Left renal pelvis (tissue), 4 donors: ENCODE measurements at places on chromosomes 3 and 15. TPM values are rescaled to one million over a fixed set of nuclear protein-coding genes. Genes with fewer than 3 reads are reported as not detected.

DNA sequence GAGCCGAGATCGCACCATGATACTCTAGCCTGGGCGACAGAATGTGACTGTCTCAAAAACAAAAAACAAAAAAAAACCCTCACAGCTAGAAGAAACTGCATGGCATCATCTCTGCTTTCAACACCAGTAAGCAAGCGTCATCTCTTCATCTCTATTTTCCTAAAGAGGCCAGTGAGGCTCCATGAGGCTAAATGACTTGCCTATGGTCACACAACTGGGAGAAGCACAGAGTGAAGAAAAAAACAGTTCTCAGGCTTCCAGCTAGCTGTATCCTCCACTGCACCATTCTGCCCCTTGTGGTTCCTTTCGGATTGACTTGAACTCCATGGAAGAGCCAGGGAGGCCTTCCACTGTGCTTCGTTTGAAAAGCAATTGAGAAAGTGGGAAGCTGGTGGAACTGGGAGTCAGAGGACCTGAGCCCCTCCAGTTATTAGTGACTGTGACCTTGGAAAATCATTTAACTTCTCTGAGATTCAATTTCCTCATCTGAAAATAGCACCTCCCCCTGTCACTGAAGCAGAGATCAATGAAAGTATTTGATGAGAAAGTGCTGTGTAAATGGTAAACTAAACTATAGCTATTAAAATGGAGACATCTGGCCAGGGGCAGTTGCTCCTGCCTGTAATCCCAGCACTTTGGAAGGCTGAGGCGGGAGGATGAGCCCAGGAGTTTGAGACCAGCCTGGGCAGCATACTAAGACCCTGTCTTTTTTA lies 32.1 kb upstream of the DENND4A start:
- no peak for DNase-seq

DNA sequence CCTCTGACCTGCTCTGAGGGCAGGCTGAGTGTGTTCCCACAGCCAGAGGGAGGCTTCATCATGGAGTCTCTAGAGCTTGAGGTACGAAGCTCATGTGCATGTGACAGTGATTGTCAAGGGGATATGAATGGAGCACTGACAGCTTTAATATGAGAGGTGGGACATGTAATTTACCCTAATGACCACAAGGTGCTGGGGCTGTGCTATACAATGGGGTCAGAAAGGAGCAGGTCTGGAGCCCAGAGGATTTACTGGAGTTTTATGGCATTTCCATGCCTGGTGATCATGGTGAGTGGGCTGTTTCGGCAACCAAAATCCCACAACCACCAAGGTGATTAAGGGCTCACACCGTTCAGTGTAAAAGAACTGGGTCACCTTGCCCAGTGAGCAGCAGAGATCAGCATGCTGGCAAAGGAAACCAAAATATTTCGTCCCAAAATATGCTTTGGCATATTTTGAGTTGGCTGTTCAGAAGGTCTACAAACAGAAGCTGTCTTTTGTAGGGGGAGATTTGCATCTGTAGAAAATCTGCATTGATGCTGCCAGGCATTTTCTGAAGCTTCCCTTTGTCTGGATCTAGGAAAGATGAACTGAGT lies 40.1 kb upstream of the RASGRF1 start:
- DNase-seq, result no peak

- no peak for DNase-seq
These were observed 43.0 kb downstream of the RASA2 start for GRCh38 chr3:141529717-141530414.

GRCh38 chr15:26087395-26087794 lies 224.3 kb upstream of the ATP10A start:
- no peak for DNase-seq

DNA sequence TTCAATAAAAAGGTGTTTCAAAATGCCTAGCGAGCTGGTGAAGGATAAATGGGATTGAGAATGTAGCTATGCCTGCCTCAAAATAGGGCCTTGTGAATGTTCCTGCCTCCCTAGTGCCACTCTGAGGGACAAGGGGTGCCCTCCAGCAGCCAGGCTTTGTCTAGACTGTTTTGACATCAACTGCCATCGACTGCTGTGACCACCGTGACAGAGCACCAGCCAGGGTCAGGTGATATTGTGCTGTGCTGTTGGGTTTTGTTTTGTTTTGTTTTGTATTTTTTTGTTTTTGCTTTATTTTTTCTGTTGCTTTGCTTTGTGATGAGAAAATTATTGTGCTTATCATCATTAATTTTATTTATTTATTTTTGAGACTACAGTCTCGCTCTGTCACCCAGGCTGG lies 144.8 kb downstream of the SMAD6 start:
- no peak for DNase-seq

DNA sequence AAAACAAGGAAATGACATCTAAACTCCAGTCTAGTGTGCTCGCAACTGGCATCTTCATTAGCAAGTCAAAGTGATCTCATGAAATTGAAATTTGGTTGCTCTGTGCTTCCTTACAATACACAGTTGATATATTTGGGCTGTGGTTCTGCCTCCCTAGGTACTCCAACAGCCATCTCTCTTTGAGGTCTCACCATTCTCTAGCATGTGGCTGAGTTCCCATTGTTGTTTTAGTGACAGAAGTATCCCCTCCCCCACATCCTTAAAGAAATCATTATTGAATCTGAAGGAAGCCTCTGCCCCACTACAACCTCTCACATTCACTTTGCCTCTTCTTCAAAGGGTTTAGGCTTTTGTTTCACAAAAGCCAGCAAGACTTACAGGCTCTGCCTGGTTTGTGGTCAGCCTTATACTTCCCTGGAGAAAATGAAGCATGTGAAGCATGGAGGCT lies 516.5 kb downstream of the NLGN1 start:
- no peak for DNase-seq

GRCh38 chr3:196643201-196643749 lies 3.8 kb downstream of the NRROS start:
- no peak for DNase-seq

GRCh38 chr3:33665294-33665693 lies 52.8 kb downstream of the CLASP2 start:
- no peak for DNase-seq

DNA sequence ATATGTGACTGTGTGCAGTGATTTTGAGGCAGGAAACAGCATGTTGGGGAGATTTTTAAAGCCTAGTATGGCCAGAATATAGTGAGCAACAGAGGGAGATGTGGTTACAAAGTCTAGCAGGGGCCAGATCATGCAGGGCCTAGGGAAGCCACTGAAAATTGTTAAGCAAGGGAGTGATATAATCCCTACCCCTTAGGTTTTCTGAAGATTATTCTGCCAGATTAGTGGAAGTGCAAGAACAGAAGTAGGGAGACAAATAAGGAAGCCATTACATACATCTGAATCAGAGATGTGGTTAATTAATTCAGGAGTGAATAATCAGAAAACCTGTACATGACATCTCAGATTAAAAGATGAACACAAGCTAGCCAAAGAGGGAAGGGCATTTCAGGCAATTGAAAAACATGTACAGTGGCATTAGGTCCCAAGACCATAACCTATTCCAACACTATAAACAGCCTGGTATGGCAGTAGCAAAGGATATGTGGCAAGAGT lies 54.8 kb downstream of the MSL2 start:
- DNase-seq, result no peak

GRCh38 chr3:54159917-54160316 lies 37.6 kb downstream of the CACNA2D3 start:
- no peak for DNase-seq

DNA sequence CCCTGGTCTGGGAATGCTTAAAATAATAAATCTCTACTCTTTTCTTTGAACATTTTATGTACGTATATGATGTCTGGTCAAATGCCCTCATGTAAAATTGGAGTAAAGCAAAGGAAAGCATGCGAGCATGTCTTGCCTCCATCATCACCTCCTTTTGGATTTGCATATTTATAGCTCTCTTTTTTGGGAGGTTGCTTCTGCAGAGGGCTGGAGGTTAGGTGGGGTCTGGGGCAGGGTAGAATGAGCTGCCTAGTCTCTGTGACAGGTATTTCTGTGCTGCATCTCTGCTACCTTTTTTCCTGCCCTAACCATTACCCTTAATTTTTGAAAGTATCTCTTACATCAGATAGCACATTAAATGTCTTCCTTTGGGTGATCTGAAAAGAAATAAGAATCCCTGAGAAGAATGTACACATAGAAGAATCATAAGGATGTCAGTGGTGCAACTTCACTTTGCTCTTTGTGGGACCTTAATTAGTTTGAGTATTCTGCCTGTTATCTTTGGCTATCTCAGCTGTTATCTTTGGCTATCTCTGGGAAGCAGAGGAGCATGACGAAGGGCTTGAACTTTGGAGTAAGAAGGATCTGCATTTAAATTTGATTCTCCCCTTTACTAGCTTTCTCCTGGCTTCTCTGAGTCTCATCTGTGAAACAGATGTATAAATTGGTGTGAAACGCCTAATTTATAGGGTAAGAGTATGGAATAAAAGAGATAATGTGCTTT lies 40.2 kb downstream of the PPM1L start:
- DNase-seq, result no peak

DNA sequence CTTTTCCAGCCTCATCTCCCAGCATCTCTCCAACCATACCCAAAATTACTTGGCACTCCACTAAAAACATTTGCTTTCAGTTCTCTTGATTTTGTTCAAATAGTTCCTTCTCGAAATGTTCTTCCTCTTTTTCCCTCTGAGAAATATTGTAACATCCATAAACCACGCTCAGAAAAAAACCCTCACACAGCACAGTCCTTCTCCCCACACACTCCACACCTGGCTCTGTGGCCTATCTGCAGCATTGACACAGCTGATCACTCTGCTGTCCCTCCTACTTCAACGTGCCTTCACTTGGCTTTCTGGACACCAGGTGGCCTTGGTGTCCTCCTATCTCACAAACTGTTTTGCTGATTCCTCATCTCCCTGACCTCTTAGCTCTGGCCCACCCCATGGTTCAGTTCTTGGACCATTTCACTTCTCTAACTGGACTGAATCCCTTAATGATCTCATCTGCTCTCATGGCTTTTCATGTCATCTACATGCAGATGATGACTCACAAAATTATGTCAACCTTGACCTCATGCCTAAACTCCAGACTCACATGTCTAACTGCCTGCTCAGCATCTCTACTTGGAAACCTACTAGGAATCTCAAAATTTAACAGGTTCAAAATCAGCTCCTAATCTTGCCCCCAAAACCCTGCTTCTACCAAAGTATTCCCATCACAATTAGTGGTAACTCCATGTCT lies 93.3 kb downstream of the TRIM42 start:
- DNase-seq, result no peak

DNA sequence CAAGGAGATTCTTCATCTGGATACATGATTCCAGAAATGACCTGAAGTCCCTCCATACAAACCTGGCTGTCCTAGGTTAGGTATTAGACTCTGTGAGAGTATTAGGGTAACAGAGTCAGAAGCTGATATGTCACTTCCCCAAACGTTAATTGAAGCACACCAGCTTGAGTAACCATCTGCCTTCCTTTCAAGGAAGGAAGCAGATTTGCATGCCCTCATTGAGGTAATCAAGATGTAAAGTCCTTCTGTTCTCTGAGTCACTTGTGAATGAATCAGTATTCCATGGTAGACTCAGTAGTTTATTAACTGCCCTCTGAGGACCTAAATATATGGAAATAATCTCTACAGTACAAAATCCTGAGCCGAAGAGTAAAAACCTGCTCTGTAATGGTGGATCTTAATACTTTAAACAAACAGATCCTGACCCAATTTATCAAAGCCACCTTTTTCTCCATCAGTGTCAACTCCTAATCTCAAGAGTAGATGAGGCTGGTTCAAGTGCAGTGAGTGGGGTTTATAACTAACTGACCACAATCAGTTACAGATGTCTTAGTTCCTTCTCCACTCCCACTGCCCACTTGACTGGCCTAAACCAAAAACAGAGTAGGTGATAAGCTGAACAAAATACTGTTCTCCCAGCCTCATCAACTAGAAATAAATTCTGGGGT lies 246.2 kb upstream of the CHRM5 start:
- no peak for DNase-seq

- DNase-seq, result no peak
These were observed 4.1 kb upstream of the CLDN1 start for GRCh38 chr3:190326361-190326760.

- DNase-seq, result no peak
These were observed 222.0 kb downstream of the P3H2 start for GRCh38 chr3:189898559-189899153.

- DNase-seq, result no peak
These were observed 963.4 kb downstream of the ROBO1 start for GRCh38 chr3:78804251-78805037.

- DNase-seq, result no peak
These were observed 49.7 kb upstream of the GPD1L start for GRCh38 chr3:32056559-32057290.

DNA sequence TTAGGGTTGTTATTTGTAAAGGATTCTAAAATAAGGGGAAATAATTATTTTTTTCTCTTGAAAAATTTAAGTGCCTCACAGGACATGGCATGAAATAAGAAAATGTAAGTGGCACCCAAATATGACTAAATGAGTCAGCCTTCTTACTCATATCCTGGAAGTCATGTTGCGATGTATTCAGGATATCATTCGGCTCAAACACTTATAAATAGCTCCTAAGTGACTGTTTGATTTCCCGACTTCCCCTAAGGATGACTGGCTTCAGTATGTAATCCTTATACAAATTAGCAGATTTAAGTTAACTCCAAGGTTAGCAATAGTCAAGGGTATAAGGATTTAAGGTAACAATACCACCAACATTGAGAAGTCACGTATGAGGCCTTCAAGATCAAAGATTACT lies 57.3 kb upstream of the OSTN start:
- no peak for DNase-seq

GRCh38 chr15:91051248-91051647 lies 28.9 kb upstream of the VPS33B start:
- no peak for DNase-seq

DNA sequence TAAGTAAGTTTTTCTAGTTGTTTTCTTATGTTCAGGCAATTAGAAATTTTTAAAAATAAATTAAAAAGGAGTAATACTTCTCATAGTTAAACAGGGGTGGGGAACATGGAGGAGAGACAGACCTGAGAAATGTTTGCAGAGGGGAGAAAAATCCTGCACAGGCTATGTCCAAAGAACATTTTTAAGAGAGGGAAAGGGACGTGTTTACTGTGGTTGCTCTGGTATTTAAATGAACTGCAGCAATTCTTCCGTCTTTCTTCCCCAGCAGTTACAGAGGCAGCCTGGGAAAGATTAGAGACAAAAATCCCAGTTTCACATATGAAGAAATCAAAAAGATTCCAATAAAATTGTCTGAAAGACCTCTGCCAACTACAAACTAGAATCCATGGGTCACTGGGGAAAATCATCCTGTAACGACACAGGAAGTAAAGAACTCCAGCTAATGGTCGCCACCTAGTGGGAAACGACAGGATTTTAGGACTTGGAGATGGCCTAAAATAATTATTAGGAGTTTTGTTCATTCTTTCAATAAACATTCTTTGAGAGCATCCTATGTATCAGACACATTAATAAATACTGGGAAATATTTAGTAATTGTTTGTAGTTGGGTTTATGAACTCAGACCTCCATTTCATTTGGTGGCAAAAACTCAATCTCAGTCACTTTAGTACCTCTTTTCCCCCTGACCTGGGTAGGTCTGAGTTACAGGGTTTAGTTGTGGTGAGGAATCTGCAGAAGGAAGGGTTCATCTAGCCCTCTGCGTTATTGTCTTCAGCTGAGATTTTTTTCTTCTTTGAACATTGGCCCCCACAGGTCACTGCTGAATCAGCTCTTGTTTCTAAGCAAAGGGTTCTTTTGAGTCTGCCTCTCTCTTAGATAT lies 69.9 kb upstream of the GOLIM4 start:
- DNase-seq, result no peak

Gene PLA2G4B
- polyA plus RNA-seq, result 8.5 TPM

Gene NDN
- polyA plus RNA-seq, result 116 TPM

Gene SLC28A1
- polyA plus RNA-seq, result 0.75 TPM

Gene ATP2B2
- polyA plus RNA-seq, result 0.48 TPM

Gene SLC24A5
- 0.23 TPM for polyA plus RNA-seq

Gene ADCY5
- 10.4 TPM for polyA plus RNA-seq

Gene RAB7A
- polyA plus RNA-seq, result 281 TPM
